ENCODE measurements at places on chromosomes 16 and 17.

- no peak for DNase-seq
Observed at GRCh38 chr17:5838661-5839300, 231.4 kb upstream of the WSCD1 start.

DNA sequence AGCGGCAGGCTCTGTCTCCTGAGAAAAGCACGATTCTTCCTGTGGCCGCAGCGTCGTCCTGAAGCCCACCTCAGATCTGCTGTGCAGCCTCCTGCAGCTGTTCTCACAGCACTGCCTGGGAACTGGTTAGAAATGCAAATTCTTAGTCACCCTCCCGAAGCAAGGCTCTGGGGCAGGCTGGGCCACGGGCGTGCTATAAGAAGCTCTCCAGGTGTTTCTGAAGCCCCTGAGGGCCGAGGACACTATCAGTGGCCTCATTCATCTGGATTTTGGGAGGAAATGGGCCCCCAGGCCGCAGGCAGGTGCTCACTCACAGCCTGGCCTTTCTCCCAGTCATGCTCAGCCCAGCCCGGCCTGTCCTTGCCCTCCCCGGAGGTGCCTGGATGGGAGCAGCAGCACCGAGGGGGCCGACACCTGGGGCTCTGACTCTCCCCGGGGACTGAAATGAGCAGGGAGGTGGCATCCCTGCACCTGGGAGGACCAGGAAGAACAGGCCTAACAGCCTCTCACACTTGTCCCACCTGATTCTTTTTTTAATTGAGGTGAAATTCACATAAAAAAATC, 10.4 kb upstream of the NLRC3 start:
- DNase-seq = no peak

DNA sequence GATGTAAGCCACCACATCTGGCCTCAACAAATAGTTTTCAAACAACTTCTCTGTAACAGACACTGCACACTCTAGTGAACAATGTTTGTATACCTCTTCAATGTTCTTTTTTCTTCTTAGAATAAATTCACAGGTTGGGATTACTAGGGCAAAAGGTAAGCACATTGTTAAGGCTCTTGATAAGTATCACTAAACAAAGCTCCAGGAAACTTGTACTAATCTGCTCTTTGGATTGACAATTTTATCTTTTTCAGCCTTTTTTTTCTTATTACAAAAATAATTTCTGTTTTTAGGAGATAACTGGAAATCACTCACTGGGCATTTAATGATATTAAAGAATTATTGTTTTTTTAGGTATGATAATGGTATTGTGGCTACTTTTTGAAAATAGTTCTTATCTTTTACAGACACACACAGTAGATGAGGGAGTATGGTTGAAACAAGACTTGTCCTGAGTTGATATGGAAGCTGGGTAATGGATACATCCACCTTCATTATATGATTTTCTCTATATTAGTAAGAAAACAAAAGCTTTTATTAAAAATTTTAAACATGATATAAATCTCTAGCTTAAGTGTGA, 7.7 kb upstream of the MPRIP start:
- DNase-seq = no peak

DNA sequence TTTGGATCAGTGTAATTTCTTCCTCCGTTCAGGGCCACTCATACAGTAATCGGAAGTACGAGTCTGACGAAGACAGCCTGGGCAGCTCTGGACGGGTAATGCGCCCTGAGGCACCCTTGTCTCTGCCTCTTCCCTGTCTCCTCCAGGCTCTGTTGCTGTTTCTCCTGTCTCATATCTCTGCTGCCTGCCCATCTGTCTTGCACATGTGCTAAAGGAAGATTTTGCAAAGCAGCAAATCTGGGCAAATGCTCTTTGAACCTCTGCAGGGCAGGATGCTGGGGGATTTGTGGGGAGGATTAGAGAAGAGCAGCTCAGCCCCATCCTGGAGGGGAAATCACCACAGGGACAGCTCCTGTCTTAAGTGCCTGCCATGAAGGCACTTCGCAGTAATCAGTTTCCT, 32.4 kb upstream of the POLR3E start:
- DNase-seq = no peak

GRCh38 chr17:67459985-67460384, 82.9 kb downstream of the PITPNC1 start:
- DNase-seq = no peak

DNA sequence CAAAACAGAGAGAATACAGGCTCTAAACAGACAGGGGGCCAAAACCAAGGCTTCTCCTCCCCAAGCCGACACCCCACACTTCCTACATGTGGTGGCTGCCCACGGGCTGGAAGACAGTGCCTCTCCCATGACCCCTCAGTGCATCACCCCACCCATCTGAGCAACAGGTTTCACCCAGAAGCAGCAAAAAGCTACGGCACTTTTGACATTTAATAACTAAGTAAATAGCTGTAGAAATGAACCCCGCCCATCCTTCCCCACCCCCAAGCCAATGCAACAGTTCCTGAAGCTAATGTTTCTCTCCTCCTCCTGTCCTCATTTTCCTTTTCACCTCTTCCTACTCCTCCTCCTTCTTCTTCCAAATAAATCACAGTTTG, 9.9 kb upstream of the SOX9 start:
- no peak for DNase-seq

DNA sequence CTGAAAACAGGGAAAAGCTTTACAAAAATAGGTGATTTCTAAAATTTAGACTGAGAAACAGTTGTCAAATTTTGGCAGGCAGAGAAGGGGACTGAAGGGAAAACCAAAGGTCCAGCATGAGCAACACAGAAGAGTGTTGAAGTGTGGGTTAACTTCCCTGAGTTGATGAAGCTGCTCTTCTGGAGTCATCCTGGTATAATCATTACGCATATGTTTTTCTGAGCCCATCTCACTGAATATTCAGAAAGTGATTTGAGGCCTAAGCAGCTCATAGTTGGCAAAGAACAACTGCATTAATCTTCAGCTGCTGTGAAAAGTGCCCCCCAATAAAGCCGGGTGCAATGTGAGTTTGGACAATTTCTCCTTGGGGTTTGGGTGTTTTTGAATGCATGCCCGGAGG, 115.0 kb upstream of the RBBP6 start:
- no peak for DNase-seq

GRCh38 chr17:56468840-56469239, 124.7 kb upstream of the NOG start:
- no peak for DNase-seq

GRCh38 chr17:3531266-3532101, 26.1 kb downstream of the TRPV3 start:
- DNase-seq = no peak
